ENCODE measurements at places on chromosomes 7 and 10. TPM values are rescaled to one million over a fixed set of nuclear protein-coding genes. Genes with fewer than 3 reads are reported as not detected.

BMPER gene
- 86.9 TPM for total RNA-seq

CC2D2B gene
- total RNA-seq = not detected

STYXL1 gene
- total RNA-seq = 28.0 TPM

TRIL gene
- total RNA-seq = 11.6 TPM

CDC14C gene
- not detected for total RNA-seq

HSPA12A gene
- total RNA-seq = 5.2 TPM

CPVL gene
- total RNA-seq = 6.1 TPM

ACSM6 gene
- total RNA-seq = not detected

DLX5 gene
- not detected for total RNA-seq

EPO gene
- total RNA-seq = not detected

RPEL1 gene
- not detected for total RNA-seq

Data from cardiac ventricle fibroblast (primary cell).